WTC11 (cell line): ENCODE measurements at places on chromosomes 13 and 19.

DNA sequence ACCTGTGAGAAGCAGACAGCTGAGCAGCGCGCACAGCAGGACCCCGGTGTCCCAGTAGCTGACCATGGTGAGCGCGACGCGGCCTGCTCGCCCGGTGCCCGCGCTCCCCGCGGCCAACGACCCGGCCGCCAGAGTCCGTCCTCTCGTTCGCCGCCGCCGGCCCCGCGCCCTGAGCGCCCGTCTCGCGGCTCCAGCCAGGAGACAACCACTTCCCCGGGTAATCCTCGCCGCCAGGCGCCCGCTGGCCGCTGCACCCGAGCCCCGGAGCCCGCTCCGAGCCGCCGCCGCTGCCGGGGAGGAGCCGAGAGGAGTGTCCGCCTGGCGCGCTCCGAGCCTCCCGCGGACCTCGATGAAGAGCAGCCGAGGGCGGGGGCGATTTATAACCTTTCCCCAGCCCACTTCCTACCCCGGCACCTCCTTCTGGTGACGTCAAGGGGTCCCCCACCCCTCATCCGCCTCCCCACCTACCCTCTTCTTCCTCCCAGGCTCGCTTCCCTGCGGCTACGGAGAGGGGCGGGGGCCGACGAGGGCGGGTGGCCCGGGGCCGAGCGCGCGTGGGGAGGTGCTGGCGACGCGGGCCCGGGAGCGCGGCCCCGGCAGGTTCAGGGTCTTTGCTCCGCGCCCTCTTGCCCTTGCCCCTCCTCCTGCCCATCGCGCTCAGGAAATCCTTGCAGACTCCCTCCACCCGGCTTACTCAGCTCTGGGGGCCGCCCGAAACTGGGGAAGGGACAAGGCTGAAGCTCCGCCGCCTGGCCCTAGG is at the start of gene FLT1:
FLT1 (minus strand) TSS at position 351 of the 760 bp plus-strand sequence; CDS start at position 66, 285 bp downstream.
- DNase-seq, result peak; percentile 84

DNA sequence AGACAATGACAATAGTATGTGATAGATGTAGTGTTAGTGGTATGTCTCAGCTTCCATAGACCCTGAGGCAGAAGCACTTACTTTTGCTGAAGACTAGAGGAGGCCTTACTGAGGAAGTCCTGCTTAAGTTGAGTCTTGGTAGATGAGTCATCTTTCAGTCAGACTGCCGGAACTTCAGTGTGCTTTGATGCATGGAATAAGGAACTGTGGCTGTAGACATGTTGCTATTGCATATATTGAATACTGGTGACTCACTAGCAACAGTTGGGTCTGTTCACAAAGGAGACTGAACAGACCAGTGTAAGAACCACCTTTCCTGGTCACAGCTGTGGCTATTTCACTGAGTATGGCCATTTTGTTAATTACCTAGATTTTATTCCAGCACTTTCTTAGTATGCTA is 1000.6 kb downstream of the OLFM4 start:
- no peak for DNase-seq

GRCh38 chr19:36573895-36574720 is 1.0 kb upstream of the ZNF529 start:
- no peak for DNase-seq

GRCh38 chr19:35098413-35099049 is 17.1 kb upstream of the FXYD3 start:
- DNase-seq, result no peak

GRCh38 chr19:23999821-24000610 is 85.3 kb downstream of the ZNF726 start:
- no peak for DNase-seq

DNA sequence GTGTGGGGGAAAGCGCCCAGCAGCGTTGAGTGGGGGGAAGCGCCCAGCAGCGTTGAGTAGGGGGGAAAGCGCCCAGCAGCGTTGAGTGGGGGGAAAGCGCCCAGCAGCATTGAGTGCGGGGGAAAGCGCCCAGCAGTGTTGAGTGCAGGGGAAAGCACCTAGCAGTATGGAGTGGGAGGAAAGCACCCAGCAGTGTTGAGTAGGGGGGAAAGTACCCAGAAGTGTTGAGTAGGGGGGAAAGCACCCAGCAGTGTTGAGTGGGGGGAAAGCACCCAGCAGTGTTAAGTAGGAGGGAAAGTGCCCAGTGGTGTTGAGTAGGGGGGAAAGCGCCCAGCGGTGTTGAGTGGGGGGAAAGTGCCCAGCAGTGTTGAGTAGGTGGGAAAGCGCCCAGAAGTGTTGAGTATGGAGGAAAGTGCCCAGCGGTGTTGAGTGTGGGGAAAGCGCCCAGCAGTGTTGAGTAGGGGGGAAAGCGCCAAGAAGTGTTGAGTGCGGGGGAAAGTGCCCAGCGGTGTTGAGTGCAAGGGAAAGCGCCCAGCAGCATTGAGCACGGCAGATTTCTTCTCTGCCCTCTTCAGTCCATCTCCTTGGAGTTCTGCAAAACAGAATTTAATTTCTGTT is 138.4 kb downstream of the ATP11A start:
- DNase-seq, result no peak

GRCh38 chr13:71798707-71799106 is 68.3 kb downstream of the DACH1 start:
- DNase-seq, result no peak

DNA sequence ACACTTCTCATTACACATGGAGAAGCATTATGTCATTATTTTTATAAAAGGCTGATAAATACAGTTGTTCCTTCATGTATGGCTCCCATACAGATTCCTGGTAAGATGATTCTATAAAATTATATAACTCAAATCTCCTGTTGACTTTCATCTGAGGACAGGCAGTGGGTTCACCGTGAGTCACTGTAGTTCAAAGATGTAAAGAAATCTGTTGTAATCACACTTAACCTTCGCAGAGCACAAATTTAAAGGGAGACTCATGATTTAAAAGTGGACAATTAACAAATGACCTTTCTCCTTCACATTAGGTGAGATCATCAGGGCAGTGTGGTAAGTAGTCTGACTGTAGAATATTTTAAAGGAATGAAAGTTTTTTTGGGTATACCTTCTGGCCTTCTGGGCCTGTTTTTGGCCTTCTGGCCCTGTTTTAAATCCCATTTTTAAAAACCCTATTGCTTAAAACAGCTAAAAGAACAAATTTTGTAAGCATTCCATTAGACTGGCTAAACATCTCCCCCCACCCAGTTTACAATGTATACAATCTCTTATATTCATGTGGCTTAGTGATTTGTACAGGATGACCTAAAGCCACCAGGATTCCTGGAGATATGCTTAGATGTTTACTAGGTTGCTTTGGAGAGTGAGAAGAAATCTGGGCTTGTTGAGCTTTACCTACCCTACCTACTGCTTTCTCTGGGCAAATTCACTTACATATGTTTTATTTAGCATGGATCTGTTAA is 171.2 kb downstream of the ITGBL1 start:
- DNase-seq, result no peak

DNA sequence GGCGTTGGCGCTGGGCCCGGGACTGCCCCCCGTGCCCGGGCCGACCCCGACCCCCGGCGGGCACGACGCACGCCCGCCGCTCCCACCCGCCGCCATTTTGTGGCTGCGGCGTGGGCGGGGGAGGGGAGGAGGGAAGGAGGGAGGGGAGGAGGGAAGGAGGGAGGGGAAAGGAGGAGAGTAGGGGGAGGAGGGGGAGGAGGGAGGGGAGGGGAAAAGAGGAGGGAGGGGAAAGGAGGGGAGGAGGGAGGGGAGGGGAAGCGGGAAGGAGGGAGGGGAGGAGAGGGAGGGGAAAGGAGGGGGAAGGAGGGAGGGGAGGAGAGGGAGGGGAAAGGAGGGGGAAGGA is at the start of gene BTBD2:
BTBD2 (minus strand) TSS at position 107 of the 343 bp plus-strand sequence; CDS start at position 96, 11 bp downstream.
- DNase-seq, result no peak

- DNase-seq, result no peak
These were observed 87.1 kb upstream of the STK24 start for GRCh38 chr13:98664047-98664446.

DNA sequence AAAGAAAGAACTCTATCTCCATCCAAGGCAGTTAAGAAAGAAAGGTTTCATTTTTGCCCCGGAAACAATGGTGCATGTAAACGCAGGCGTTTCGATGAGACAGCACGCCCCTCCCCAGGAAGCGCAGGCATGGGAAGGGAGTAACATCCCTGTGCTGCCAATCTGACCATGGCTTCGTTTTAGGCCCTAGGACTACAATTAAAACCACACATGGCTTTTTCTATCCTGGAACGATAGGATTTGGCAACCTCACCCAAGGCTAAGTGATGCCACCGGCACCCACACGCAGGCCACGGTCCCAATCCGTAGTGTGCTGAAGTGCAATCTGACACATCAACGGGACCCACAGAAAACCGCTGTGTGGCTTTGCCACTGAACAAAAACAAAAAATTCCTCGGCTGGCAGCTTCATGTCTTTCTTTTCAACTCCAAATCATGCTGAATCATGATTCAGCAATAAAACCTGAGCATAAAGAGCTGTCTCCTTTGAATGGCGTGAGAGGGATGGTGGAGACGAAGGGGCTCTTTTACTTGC is 24.2 kb downstream of the RANBP3 start:
- DNase-seq, result no peak

GRCh38 chr13:60162096-60162495 is 1.6 kb downstream of the DIAPH3 start:
- DNase-seq, result no peak

GRCh38 chr13:93767917-93768409 is 541.4 kb downstream of the GPC6 start:
- no peak for DNase-seq

DNA sequence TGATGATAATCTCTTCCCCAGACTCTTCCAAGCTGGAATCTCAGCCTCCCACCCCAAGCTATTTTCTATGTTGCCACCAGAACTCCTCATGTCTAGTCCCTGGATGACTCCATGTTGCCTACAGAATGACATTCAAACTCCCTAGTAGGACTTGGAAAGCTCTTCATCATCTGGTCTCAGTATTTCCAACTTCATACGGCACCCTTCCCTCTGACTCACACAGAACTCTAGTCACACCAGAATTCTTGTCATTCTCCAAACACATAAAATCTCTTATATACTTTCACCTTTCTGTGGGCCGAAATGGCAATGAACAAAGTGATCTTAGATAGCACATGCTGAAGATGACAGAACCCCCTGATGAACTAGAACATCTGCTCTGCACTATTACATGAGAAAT is 86.2 kb downstream of the CAB39L start:
- no peak for DNase-seq

GRCh38 chr19:18420930-18421329 is 1.7 kb downstream of the SSBP4 start:
- no peak for DNase-seq

DNA sequence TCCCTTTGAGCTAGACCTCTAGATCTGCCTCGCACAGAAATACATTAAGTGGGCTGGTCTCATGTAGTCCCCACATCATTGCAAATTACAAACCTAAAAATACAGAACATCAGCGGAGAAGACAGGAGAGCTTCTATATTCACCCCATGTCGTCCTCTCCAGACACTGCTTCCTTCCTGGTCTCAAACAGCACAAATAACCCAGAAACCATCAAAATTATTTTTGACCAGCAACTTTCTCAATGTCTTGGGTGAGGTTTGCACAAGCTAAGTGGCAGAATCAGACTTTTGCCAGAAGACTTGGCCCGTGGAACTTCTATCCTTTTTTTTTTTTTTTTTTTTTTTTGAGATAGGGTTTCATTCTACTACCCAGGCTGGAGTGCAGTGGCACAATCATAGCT is 28.2 kb downstream of the CLEC17A start:
- no peak for DNase-seq

GRCh38 chr19:35883882-35884281 is 15.5 kb downstream of the APLP1 start:
- DNase-seq, result no peak

GRCh38 chr19:54616057-54616456 is 14.2 kb upstream of the LILRB1 start:
- DNase-seq, result no peak

DNA sequence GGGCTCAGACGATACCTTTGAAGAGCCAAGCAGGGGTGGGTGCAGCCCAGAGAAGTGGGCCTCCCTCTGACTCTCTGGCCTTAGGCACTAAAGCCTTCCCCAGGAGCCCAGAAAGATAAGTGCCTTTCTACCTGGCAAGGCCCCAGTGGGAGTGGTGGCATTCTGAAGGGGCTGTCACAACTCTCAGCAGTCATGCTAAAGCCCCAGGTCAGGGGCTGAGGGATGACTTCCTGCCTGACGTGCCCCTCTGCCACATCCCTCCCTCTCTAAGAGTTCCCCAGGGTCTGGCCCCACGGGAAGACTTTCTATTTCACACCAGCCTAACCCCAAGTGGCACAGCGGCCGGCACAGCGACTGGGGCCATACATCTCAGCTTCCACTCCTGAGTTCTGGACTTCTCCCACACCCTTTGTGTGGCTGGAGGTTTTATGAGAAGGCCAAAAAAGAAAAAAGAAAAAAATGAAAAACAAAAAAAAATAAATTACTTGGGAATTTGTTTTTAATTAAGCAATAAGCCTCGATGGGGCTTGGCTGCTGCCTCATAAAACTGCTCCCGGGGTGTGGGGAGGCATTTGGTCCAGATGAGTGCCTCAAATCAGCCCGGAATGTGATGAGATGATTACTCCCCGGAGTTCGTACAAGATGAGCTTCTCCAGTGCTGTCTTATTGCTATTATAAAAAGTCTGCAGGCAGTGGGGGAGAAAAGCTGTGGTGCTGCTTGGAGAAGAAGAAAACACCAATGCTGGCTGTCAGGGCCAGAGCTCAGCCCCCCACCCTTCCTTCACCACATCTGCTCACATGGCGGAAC is 28.5 kb upstream of the PLEKHF1 start:
- no peak for DNase-seq

DNA sequence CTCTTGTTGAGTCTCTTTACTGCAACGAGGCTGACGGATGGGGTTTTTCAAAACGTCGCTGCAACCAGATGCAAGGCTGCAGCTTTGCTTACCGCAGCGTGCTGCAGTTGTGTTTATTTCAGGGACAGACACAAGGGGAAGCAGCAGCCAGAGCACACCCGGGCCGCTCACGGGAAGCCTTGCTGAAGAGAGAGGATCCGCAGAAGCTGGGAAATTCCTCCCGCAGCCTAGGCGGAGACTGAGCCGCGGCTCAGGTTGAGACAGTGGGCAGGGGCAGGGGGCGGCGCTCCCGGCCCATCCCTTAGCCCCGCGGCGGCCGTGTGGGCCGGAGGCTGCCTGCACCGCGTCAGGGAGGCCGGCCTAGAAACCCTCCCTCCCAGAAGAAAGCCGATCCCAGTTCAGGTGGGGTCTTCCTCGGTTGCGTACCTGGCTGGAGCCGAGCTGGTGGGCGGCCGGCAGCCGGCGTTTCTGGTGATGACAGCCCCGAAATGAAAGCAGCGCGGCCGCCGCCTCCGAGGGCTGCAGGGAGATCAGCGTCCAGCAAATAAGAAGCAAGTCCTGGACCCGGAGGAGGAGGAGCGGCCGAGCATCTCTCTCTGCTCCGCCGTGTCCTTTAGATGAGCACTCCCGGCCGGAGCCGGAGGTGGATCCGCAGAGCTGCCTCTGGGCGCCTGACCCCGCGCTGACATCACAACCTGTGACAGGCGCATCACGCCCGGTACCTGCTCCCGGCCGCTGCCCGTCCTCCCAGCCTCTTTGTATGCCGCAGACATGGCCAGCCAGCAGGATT is at the start of gene FRY:
FRY (plus strand) TSS at position 750 of the 790 bp plus-strand sequence; CDS start at position 772, 22 bp downstream.
- DNase-seq, result peak; percentile 85
